ENCODE measurements at places on chromosomes 13 and 19.
A peak's percentile ranks its signal among the peaks of the same experiment; 100 is the strongest.

DNA sequence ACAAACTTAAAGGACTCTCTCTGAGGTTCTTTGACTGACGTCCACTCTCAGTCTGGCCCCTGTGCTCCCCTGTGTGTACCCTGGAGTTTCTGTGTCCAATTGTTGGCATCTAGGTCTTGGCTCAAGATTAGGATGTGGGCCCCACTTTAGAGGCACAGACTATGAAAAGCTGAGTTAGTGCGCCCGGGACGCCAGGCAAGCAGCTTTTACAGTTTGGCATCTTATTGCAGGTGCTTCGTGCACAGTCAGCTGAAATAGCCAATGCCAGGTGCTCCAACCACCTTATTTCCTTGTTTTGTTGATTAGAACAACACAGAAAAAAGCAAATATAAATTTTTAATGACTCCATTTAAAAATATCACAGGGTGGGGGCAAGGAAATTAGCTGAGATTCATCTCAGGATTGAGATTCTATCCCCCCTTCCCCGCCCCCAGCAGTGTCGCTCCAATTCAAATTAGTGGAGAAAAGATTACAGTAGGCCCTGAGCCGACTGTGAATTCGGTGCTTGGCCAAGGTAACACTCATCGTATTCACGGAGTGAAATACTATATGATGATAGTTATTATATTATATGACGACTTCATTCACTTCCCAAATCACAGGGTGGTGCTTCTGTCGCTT, 4.3 kb downstream of the SOX1 start:
- DNase-seq = no peak

DNA sequence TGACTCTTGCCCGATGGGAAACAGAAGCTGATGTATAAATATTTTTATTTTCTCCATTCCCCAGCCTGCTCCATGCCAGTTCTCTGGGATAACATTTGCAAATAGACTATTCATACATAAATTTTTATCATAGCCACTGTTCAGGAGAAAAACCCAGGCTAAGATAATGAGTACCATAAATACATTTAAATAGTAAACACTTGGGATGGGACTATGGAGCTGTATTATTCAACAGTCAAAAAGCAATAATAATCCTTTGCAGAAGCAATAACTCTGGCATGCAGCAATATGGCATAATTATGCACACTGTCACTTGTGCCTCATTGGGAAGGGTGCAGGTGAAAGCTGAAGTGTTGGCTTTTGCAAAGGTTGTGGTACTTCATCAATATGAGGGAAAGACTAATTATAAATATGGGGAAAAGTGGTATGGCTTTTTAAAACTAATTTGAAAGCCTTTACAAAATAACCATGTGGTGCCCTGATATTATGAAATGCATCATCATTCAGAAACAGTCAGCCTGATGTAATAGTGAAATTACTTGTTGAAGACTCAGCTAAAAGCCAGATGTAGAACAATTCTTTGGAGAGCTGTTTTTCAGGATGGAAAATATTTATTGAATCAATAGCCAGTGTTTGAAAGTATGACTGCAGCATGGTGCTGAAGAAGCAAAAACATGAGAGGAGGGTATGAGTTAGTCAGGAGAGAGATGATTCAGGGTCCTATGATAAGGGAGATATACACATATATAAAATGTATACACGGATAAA, 2476.7 kb downstream of the PCDH9 start:
- DNase-seq = no peak

- no peak for DNase-seq
Observed at GRCh38 chr13:102373221-102373620, 28.6 kb downstream of the FGF14 start.

GRCh38 chr19:43901395-43902390, 33.4 kb downstream of the ZNF45 start:
- peak; percentile 78 for DNase-seq

DNA sequence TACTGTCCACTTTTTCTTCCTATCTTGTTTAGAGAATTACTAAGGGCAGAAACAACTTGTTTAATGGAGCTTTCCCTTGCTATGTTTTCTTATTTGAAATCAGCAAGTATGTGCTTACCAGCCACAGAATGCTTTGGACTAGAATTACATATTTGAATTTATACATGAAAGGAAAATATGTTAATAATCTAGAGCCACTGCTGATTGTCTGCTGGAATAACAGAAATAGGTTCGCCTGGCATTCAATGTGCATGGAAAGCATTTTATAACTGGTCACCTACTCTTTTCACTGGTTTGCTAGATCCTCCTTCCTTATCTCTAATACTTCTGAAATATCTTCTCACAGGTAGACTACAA, 8.0 kb downstream of the EFNB2 start:
- DNase-seq = no peak

- no peak for DNase-seq
Observed at GRCh38 chr19:409516-410242, 732 bp upstream of the C2CD4C start.

DNA sequence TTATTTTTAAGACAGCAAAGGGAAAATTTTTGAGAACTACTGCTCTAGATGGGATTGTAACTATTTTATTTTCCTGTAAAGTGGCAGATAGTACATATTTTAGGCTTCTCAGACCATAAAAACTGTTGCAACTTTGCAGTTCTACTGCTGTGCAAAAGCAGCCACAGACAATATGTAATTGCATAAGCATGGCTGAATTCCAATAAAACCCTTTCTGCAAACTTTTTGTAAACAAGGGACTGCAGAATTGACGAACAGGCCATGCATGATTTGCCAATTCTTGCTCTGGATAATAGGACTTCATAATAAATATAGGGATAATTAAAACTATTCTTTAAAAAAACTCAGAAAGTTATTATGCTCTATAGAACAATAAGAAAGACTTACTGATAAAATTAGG, 149.1 kb downstream of the SLITRK5 start:
- no peak for DNase-seq

GRCh38 chr19:5782945-5783919, 1.3 kb downstream of the PRR22 start:
- DNase-seq = no peak
